CD4-positive, CD25-positive, alpha-beta regulatory T cell (primary cell): ENCODE measurements at places on chromosomes 4 and X. TPM values are rescaled to one million over a fixed set of nuclear protein-coding genes. Genes with fewer than 3 reads are reported as not detected.

DNA sequence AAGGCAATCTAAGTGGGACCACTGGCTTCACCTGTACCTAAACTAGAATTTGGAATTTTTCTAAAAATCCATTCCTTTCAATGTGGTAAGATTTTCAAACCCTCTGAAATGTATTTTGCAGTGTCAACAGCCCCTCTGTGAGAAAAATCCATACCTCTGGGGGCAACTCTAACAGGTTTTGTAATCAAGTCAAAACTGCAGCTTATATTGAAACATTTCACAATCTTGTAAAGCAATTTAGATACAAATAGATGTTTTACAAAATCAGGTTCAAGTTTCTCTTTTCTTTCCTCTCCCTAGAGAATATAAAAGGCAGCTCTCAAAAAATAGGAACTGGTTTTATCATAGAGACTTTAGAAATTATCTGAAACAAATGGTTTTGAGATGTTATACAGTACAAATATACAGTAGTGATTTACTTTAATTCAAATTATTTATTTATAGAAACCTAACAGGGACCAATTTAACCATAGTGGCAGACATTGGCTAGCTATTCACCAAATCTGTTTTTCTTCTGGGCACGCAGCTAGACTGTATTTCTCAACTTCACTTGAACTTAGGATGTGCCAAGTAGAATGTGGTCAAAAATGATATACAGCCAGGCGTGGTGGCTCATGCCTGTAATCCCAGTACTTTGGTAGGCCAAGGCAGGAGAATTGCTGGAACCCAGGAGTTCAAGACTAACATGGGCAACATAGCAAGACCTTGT is 36.3 kb upstream of the SPINK2 start:
- DNase-seq, result no peak

- no peak for DNase-seq
Observed at GRCh38 chr4:112517067-112517634, 1.2 kb upstream of the NEUROG2 start.

DNA sequence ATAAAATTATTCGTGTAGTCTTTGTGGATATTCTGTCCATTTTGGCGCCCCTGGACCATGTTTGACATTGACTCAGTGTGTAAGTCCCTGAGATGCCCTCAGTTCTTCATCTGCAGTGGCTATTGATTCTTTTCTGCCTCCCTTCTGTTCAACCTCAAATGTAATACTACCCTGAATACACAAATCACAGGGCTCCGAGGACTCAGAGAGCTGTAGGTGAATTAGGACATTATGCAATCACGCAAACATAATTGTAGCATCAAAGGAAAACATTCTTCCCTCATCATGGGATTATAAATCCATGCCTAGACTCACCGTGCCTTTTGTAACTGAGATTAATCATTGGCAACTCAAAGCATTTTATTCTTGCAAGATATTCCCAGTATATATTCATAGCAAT is 161.4 kb upstream of the PACRGL start:
- DNase-seq, result no peak

GRCh38 chr4:110452546-110452945 is 23.4 kb upstream of the ENPEP start:
- no peak for DNase-seq

DNA sequence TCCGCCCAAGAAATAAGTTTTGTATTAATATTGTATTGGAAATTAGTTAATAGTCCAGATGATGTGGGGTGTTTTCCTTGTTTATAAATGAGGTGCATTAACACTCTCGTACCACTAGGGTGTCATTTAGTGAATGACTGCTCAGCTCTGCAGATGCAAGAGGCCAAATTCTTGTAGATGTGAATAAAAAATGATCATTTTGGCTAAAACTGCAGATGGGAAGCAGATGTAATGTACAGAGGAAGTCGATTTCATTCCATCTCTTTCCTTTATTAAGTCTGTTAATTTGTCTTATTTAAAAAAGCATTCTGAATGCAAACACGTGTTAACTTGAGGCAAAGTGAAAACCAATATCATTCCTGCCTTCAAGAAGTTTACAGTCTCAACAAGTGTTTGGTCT is 108.1 kb downstream of the DHX15 start:
- DNase-seq, result no peak

- DNase-seq, result no peak
Observed at GRCh38 chr4:10053635-10054453, 32.5 kb upstream of the SLC2A9 start.

DNA sequence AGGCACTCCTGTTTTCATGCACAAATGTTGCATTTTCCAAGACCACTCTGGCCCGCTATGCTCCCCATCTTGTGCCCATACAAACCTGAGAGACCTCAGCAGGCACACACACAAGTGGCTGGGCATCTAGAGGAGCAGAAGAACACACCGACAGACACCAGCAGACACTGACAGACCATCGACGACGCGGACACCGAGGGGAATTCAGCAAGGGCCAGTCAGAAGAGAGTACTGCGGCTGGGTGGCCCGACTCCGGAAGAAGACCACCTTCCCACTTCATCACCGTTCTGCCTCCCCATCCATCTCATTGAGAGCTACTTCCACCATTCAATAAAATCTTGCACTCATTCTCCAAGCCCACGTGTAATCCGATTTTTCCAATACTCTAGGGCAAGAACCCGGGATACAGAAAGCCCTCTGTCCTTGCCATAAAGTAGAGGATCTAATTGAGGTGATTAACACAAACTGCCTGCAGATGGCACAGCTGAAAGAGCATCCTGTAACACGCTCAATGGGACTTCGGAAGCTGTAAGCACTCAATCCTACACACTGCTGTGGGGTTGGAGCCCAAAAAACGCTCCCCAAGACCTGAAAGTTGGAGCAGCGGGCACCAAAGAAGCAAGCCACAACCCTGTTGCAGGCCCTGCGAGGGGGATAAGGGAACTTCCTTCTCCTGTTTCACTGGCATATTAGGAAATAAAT is 780.9 kb downstream of the ARAP2 start:
- DNase-seq, result no peak

- DNase-seq, result no peak
Observed at GRCh38 chrX:153873282-153874084, 12.5 kb downstream of the L1CAM start.

DNA sequence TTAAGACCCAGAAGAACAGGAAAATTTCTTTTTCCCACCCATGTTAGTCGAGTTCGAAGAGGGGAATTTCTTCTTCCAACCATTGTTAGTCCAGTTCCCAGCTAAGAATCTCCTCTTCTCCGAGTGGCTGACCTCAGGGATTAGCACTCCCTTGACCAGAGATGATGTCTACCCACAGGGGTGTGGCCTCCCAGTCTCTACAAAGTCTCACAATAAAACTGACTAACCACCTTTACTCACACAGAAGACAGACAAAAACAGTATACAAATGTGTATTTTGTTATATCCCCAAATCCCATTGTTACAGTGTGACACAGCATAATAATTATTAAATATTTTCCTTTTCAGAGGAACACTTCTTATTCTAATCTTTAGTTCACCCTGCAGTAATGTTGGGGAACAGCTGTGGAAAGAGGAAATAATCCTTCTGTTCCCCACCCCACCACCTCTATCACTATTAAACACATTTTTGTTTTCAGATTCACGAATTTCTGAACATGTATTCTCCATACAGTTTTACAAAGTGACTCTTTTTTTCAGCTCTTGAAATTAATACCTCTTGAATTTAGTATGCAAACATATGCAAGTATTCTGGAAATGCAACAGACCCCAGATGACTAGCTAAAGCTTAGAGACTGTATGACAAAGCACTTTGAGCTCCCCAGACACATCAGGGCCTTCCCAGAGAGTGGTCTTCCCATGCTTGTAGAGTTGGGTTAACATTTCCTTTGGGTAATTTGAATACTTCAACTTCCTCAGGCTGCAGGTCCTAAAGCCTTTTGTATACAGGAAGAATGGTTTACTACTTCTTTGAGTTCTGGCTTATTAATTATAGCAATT is 62.5 kb upstream of the NFKB1 start:
- no peak for DNase-seq

- DNase-seq, result no peak
Observed at GRCh38 chr4:67292045-67292444, 253.3 kb downstream of the CENPC start.

- DNase-seq, result no peak
Observed at GRCh38 chr4:86855572-86855971, 6.4 kb upstream of the SLC10A6 start.

DNA sequence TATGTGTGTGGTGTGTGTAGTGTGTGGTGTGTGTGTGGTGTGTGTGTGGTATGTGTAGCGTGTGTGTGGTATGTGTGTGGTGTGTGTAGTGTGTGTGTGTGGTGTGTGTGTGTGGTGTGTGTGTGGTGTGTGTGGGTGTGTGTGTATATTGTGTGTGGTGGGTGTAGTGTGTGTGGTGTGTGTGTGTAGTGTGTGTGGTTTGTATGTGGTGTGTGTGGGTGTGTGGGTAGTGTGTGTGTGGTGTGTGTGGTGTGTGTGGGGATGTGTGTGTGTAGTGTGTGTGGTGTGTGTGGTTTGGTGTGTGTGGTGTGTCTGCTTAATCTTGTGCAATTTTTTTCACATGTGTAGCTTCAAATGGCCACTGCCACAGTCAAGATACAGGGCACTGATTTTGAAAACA is 94.5 kb downstream of the CPZ start:
- no peak for DNase-seq

DNA sequence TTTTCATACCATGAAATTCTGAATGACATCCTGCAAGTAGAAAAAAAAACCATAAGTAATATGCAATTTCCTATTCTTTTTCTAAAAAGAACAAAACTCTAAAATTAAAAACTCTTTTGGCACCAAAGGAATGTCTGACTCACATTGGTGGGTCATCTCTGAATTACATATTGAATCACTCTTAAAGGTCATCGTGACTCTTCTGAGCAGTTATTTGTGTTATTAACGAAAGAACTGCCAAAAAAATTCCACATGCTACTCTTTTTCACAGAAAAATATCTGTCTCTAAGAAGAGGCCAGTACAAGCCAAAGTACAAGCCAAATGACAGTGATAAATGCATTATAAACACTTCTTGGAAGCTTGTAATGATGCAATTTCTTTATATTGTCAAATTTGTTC is 282.2 kb downstream of the GUCY2F start:
- DNase-seq, result no peak

DNA sequence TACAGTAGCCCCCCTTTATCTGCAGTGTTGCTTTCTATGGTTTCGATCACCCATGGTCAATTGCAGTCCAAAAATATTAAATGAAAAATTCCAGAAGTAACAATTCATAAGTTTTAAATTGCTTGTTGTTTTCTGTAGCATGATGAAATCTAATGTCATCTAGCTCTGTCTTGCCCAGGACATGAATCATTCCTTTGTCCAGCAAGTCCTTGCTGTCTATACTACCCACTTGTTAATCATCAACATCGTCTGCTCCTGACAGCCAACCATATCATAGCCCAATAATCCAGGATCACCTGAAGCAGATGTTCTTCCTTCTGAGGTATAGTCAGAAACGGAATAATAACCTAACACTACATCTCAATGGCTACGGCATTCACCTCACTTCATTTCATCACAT is 79.8 kb downstream of the ADAMTS3 start:
- no peak for DNase-seq

DNA sequence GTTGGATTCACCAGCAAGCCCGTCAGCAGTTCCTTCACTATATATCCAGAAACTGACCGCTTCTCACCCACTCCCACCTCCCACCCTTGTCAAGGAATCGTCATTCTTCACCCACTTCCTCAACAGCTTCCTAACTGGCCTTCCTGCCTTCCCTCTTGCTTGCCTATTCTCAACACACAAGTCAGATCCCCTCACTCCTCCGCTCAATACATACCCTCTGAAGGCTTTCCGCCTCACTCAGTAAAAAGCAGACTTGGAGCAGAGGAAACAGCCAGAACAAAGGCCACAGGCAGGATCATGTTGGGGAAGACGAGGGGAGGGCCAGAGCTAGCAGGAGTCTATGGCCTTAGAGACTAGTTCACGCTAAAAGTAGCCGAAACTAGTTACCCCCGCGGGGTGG is 23.7 kb downstream of the RWDD4 start:
- DNase-seq, result no peak

DNA sequence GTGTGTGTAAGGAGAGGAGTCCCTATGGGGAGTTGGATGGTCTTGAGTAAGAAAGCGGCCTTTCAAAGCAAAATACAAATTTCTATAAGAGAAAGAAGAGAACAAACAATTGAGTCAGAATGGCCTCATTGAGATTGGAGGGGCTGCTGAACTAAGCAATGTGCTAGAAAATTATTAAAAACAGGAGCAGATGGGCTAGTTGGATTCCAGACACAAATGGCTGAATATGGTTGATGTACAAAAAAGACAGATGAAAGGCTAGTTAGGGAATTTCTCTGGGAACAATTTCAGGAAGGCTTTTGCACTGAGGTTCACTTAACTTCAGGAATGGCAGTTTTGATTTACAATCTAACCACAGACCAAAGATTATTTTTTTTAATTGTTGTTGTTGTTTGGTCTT is 1806.8 kb upstream of the TENM3 start:
- DNase-seq, result no peak

GRCh38 chr4:184329659-184330400 is 112.2 kb upstream of the ENPP6 start:
- DNase-seq, result no peak

- DNase-seq, result no peak
Observed at GRCh38 chrX:152884171-152884570, 13.7 kb upstream of the ZNF185 start.

- no peak for DNase-seq
Observed at GRCh38 chr4:137387924-137388323, 144.4 kb downstream of the PCDH18 start.

DNA sequence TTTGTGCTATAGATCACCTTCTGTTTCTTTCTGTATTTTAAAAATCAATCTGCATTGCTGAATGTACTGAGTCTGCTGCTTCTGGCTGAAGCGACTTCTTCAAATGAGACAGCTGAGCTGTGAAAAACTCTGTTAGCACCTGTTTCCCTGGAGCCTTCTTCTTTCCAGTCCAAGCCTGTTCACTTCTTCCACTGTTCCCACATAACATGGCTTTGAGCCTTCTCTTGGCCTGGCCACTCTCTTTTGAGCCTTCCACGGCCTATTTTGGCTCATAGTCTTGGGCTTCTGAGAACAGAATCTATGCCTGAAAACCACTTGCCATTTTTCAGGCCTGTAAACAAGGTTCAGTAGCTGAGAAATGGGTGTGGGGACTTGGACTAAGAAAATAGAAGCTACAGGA is 132.9 kb upstream of the IGFBP7 start:
- DNase-seq, result no peak

GRCh38 chrX:40104630-40104984 is 6.8 kb upstream of the BCOR start:
- DNase-seq, result peak; percentile 31

- no peak for DNase-seq
Observed at GRCh38 chrX:148541584-148541940, 41.1 kb downstream of the AFF2 start.

SYTL5 gene
- polyA plus RNA-seq, result not detected

ARMCX1 gene
- polyA plus RNA-seq, result not detected

BCORL1 gene
- 2.0 TPM for polyA plus RNA-seq

CCSER1 gene
- not detected for polyA plus RNA-seq

ARHGAP6 gene
- not detected for polyA plus RNA-seq

VEGFC gene
- polyA plus RNA-seq, result not detected

HSFX4 gene
- not detected for polyA plus RNA-seq

PRDM8 gene
- 2.0 TPM for polyA plus RNA-seq

JADE1 gene
- 39.8 TPM for polyA plus RNA-seq

ARHGAP4 gene
- 81.2 TPM for polyA plus RNA-seq

PFKFB1 gene
- polyA plus RNA-seq, result not detected

FATE1 gene
- not detected for polyA plus RNA-seq

SPATA4 gene
- polyA plus RNA-seq, result not detected

SLC26A1 gene
- 1.7 TPM for polyA plus RNA-seq

ETDB gene
- polyA plus RNA-seq, result not detected

CXorf38 gene
- polyA plus RNA-seq, result 36.9 TPM

SLC7A11 gene
- not detected for polyA plus RNA-seq

ZMAT1 gene
- 1.9 TPM for polyA plus RNA-seq

SULT1E1 gene
- polyA plus RNA-seq, result not detected
